ENCODE measurements at places on chromosomes 6 and 20. TPM values are rescaled to one million over a fixed set of nuclear protein-coding genes. Genes with fewer than 3 reads are reported as not detected.

DNA sequence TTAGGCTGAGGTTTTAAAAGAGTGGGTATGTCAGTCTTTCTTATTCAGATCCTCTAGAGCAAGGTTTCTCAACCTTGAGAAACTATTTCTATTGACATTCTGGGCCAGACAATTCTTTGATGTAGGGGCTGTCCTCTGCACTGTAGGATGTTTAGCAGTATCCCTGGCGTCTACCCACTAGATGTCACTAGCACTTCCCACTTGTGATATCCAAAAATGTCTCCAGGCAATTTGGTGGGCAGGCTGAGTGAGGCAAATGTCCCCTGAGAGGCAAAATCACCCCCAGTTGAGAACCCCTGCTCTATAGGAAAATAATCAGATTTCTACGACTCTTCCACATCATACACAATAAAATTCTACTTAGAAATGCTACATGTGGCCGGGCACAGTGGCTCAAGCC lies 7.7 kb upstream of the ZKSCAN8 start:
- no peak for DNase-seq

DNA sequence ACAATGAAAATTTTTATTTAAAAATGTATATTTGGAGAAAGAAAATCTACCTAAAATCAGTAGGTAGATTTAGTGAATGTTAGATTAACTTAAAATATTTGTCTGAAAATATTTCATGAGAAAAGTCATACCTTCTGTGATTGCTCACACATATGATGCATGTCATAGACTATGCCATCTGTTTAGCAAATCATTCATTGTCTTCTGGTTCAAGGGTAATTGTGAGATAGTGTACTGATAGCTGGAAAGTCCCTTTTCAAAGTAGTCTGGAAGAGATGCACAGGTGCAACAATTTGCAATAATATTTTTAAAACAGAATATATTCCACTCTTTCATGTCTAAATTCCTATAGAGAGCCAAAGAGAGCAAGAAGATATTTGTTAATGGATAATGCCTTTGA lies 21.0 kb upstream of the RNF217 start:
- no peak for DNase-seq

GRCh38 chr6:29567991-29568390 lies 8.5 kb upstream of the UBD start:
- no peak for DNase-seq

DNA sequence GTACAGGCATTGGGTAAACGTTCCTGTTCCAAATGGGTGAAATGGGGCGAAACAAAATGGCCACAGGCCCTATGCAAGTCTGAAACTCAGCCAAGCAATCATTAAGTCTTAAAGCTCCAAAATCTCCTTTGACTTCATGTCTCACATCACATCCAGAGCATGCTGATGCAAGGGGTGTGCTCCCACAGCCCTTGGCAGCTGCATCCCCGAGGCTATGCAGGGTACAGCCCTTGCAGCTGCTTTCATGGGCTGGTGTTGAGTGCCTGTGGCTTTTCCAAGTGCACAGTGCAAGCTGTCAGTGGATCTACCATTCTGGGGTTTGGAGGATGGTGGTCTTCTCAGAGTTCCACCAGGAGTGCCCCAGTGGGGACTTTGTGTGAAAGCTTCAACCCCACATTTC lies 270.0 kb upstream of the CDYL start:
- no peak for DNase-seq

DNA sequence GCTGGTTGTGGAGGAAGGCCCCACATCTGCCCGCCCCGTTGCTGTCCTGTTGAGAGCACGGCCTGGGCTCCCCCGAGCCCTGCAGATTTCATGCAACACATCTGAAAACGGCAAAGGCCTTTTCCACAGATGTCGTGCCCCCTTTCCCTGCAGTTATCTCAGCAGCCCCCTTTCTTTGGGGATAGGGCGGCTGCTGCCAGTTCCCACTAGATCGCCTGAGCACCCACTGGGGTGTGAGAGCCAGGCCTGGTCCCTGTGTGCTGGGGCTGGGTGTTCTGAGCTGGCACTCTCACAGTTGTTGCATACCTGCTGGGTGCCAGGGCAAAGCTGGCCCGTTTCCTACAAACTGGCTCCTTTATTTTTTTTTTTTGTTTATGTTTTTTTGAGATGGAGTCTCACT lies 12.3 kb upstream of the MTG2 start:
- DNase-seq, result no peak

GRCh38 chr6:21271428-21272155 lies 322.0 kb upstream of the SOX4 start:
- DNase-seq, result no peak

PRND gene
- not detected for total RNA-seq

PI16 gene
- 17.2 TPM for total RNA-seq

TRIM15 gene
- total RNA-seq, result 0.19 TPM

C6orf52 gene
- total RNA-seq, result not detected
